ENCODE measurements at places on chromosomes 2 and 18.
A peak's percentile ranks its signal among the peaks of the same experiment; 100 is the strongest.

DNA sequence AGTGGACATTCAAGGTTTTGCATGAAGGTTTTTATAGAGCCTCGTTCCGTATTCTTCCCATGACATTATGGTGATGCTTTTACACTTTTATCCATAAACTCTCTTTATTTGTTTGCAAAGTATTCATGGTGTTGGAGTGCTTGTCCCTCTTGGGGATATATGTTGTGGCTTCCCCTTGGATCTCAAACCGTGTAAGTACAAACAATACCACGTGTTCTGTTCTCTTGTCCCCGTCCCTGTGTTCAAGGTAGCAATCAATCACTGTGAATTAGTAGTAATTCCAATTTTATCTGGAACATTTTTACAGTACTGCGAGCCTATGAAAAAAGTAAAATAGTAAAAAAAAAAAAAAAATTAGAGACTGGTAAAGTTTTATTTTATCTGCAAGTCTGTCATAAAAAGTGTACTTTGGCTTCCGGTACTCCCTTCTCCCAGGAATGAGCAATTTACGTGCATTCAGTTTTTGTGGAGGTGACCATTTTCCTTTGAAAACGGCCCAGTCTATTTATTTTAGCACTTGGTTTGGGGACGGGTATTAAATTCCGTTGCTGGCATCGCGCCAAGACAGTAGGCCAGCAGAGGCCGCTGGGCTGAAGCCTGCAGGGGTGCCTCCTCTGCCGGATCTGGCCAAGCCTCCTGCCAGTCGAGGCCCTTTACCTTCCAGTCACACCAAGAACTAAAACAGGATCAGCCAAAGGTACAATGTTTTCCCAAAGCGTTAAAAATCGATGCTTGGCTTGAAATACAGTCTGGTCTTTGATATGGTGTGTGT is 175.7 kb downstream of the SOCS6 start:
- DNase-seq, result peak; percentile 55

DNA sequence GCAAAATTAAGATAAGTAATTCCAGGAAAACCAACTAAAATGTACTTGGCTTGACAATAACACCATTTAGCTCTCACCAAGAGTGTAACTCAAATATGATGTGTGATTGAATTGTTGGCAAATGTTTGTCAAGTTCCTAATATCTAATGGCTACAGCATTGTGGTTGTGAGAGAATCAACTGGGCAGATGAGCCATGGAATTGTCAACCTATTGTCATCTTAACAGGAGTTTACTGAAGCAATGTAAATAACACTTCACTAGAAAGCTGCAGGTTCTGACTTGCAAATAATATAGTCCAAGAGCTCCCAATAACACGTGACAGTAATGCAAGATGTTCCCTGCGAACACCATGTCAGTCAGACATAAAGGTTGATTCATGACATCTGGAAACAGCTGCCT is 495.2 kb upstream of the MEIS1 start:
- no peak for DNase-seq

GRCh38 chr2:144472911-144473310 is 47.0 kb downstream of the ZEB2 start:
- DNase-seq, result no peak

GRCh38 chr2:64008434-64009009 is 10.7 kb downstream of the VPS54 start:
- DNase-seq, result no peak

GRCh38 chr18:11387880-11388279 is 221.5 kb upstream of the SLC35G4 start:
- DNase-seq, result peak; percentile 61

DNA sequence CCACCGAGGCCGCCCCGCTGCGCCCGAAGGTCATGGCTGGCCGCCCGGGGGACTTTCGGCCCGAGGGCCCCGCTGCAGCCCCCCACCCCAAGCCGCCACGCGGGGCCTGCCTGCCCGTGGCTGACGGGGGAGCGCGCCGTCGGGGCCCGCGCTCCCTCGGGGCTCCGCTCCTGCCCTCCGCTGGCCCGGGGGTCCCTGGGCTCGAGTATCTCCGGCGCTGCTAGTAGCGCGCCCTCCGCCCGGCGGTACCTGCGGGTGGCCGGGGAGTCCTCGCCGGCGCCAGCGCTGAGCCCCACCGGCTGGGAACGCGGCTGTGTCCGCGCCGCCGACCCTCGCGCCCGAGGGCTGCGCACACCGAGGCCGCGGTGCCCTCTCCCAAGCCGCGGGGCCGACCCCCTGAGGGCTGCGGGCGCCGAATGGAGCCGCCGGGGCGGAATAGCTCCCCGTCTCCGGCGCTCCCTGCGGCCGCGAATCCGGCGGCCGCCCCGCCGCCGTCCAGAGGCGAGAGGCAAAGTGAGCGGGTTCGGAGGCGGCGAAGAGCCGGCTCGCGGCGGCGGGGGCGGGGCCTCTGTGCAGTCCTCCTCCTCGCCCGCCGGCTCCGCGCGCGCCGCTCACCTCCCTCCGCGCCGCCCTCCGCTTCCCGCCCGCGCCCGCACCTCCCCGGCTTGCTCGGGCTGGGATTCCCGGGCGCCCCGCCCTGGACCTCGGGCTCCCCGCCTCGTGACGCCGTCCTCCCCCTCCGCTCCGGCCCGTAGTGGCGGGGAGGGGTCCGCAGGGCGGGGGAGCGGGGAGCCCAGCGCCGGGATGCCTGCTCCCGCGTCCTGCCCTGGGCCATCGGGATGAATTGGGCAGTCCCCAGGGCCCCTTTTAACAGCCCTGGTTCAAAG is at the start of gene KCNG3:
TSS of gene KCNG3 (minus strand) at position 515 of the 887 bp plus-strand sequence. CDS start at position 34, 481 bp downstream.
- peak; percentile 85 for DNase-seq

GRCh38 chr2:18522484-18523146 is 37.8 kb downstream of the RDH14 start:
- no peak for DNase-seq

- DNase-seq, result no peak
Measured at GRCh38 chr2:16725549-16725948, 59.9 kb upstream of the CYRIA start.

DNA sequence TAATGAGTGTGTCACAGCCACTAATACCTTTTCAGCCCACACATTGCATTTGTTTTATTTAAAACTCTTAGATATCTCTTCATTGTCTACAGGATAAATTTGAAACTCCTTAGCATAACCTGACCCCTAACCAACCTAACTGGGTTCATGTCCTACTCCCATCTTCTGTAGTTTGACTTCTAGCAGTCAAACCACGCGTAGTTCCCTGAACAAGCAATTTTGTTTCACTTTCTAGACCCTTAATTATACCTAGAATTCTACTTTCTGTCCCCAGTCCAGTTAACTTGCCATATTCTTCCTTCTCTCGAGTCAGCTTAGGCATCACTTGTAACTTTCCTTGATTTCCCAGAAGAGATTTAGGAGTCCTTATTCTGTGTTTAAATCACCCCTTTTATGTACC is 55.1 kb downstream of the RBBP8 start:
- no peak for DNase-seq

DNA sequence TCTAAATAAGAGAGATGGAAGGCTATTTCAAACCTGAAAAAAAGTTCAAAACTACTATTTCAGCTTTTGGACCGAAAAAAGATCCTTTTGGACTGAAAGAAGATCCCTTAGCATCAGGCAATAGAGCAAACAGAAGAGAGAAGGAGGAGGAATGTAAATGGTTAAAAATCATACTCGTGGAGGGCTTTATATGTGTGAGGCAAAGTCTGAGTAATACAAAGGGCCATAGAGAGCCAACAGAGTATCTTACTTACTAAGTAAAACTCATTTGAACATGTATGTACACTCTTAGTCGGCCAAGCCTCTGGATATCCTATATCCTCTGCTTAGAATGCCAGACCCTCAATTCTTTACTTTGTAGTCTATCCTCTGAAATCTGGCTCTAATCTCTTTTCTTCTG is 55.7 kb downstream of the ITSN2 start:
- DNase-seq, result no peak

DNA sequence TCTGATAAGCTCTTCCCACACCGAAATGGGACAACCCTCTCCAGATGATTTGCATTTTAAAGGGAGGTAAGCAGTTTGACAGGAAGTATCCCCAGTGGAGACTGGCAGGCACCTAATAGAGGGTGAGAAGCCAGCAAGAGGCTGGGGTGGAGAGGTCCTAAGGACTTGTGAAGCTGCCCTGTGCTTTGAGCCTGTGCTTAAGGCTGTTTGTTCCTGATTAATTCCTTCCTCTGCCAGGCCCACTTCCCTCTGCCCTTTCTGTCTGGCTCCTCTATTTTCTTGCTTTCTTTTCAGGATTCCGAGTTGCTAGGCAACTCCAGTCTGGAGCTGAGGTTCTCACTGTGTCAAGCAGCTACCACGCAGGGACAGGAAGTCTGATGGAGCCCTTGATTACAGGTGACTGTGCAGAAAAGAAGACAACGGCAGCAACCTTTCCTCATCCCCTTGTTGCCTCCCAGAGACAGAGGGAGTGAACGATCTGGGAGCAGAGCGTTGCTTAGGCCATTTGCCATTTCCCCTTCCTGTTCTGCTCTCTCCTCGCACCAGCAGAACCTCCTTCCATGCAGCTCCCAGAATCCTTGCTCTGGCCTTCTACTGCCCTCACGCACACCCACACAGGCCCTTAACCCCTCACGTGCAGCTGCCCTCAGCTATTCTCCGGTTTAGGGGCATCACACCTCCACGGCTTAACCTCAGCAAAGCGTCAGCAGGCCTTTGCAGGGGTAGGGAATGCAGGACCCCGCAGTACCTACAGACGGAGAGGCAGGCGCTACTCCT is 103.6 kb upstream of the CELF4 start:
- no peak for DNase-seq

DNA sequence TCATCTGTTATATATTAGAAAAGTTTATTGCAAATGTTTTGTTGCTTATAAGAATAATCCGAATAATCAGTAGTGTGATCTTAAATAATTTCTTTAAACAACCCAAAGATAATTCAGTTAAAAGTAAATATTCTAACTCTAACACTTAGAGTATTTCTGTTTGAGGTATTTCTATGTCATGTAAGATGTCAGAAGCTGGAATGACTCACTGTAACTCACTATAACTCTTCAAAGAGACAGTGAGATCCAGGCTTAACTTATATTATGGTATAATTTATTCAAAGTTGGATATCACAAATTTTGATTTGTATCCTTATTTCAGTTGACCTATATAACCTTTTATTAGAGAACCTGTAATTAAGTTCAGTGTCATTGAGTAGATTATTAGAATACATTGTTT is 6.9 kb downstream of the MBD5 start:
- DNase-seq, result no peak

GRCh38 chr2:241000831-241001321 is 2.5 kb downstream of the SNED1 start:
- DNase-seq, result peak; percentile 27

- no peak for DNase-seq
Measured at GRCh38 chr2:152038441-152038958, 60.3 kb downstream of the CACNB4 start.

Data from Caco-2 (cell line).